ENCODE measurements at places on chromosomes 5 and 9.

DNA sequence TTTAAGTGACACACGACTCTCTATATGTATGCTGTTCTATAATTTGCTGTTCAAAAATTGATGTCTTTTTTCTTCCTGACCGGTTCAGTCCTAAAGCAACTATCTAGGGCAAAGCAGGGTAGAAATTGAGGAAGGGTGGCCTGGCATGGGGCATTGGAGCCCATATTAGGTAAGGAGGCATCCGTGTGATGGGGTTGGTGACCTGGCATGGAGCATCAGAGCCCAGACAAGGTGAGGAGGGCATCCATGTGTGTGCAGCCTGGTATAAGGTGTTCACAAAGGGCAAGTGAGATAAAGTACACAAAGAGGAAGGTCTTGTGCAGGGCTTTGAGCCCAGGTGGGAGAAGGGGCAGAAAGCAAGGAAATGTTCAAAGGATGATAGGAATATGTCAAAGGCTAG lies 104.9 kb downstream of the PAM start:
- DNase-seq: no peak

DNA sequence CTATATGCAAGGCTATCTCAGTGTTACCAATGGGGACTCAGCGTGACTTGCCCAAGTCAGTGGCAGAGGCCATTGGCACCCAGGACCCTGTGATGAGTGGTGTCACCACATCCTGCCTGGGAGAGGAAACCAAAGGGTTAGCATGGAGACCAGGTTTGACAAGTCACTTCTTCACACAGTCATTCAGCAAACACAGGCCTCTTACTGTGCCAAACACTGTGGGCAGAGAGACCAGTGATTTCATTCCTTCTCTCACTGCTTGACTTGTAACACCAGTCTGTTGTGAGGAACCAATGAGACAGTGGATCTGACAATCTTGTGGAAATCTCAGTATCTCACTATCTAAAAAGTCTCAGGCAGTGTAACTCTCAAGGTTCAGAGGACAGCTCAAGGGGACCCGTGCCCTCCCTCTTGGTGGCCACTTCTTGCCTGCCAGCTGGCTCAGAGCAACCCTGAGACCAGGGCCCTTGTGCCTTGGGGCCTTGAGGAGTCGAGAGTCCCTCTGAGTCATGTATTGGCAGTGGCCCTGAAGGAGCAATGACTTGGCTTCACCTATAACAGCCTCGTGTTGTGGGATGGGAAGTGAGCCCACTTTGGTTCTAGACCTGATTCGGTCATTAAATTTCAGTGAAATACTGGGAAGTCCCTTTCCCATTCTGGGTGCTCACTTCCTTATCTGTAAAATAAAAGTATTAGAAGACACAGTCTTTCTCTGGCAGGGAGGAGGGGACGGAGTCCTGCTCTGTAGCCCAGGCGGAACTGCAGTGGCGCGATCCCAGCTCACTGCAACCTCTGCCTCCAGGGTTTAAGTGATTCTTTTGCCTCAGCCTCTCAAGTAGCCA lies 1.6 kb downstream of the FABP6 start:
- no peak for DNase-seq

- DNase-seq: no peak
Observed at GRCh38 chr5:1729641-1730486, 69.8 kb downstream of the MRPL36 start.

- DNase-seq: no peak
Observed at GRCh38 chr5:172636279-172637050, 4.6 kb upstream of the NEURL1B start.

DNA sequence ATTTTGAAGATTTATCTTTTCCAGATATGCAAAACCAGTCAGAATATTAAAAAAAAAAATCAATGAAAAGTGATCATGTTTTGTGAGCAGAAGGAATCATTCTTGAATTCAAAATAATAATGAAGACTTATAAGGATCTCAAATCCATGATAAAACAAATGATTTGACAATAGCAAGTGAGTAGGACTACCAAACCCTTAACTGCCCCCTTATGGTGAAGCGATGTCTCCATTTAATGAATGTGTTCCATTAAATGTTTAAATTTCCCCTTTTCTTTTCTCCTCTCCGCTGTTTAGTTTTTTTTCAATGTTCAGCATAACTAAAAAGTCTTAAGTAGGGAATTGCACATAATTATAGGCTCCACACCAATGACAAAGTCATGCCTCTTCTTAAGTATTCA lies 12.2 kb upstream of the MARCHF3 start:
- DNase-seq: no peak

GRCh38 chr5:17216974-17217492 lies 398 bp upstream of the BASP1 start:
- peak; percentile 72 for DNase-seq

DNA sequence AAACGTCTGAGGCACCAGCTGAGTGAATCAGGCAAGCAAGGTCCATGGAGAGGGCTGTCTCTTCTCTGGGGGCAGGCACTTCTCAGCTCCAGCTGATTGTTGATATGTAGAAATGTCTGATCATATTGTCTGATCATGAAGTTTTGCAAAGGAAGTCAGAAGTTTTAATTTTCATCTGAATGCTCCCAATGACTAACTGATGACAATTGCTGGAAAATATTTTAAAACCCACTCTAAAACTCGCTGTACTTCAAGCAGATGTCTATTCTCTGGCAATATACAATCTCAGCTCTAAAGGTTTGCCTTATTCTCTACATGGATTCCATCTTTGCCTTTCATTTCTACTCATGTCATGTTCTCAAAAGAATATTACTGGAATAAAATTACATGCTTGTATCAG lies 12.7 kb downstream of the PLK2 start:
- DNase-seq: no peak

- no peak for DNase-seq
Observed at GRCh38 chr5:126274076-126274762, 149.0 kb upstream of the GRAMD2B start.

- DNase-seq: no peak
Observed at GRCh38 chr9:21985964-21986667, 8.1 kb downstream of the CDKN2A start.

- DNase-seq: peak; percentile 99
Observed at GRCh38 chr5:107672211-107673038, 1.7 kb upstream of the EFNA5 start.

DNA sequence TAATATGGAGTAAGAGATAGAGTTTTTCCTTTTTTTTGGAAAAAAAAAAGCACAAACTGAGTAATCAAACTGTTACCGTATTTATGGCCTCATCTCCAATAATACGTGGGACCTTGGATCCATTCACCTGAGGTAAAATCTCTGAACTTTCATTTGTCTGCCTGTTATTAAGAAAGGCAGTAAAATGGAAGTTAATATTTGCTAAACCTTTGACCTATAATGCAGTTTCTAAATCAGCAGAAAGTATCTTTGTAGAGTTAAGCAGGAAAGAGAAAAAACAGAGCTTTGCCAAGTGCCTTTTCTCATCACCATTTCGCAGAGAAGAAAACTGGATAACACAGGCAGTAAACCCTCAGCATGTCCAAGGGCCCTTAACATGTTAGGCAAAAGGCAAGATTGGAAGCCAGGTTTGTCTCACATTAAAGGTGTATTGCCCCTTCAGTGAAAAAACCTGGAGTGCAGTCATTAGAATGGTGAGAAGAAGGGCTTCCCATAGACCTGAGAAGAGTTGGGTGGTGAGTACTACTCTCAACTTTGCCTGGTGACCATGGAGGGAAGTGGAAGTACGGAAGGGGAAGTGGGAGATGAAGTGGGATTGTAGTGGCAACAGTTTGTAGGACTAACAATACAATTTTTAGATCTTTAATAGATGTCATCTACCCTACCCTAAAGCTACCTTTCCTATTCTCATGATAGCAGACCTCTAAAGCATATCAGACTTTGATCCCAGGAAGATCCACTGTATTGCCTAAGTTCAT lies 65.4 kb upstream of the GRAMD2B start:
- no peak for DNase-seq

DNA sequence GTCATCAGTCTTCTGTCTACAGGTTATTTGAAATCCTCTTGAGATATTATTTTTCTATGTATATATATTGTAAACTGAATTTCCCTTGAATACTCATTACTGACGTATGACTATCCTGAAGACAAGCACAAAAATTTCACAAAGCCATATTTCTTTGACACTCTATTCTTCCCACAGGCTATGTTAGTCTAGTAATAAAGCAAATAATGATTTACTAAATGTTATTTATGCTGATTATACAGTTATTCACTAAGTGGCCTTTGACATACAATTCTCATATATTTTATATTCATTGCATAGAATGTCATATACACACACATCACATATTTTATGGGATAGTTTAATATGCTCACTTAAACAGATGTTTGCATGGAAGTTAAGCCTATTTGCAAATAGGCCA lies 793.0 kb upstream of the GRAMD2B start:
- no peak for DNase-seq

GRCh38 chr5:77996943-77997342 lies 220.8 kb upstream of the TBCA start:
- DNase-seq: no peak

GRCh38 chr5:135011355-135012032 lies 22.5 kb downstream of the PITX1 start:
- DNase-seq: no peak

- DNase-seq: peak; percentile 17
Observed at GRCh38 chr5:86500947-86501346, 116.8 kb upstream of the COX7C start.

GRCh38 chr5:149837680-149838269 lies 106.8 kb downstream of the PDE6A start:
- peak; percentile 68 for DNase-seq

GRCh38 chr5:170223906-170224305 lies 8.9 kb upstream of the C5orf58 start:
- DNase-seq: no peak

GRCh38 chr5:73957397-73958001 lies 331.5 kb downstream of the ARHGEF28 start:
- no peak for DNase-seq

- no peak for DNase-seq
Observed at GRCh38 chr9:89281106-89281505, 29.9 kb upstream of the CKS2 start.

DNA sequence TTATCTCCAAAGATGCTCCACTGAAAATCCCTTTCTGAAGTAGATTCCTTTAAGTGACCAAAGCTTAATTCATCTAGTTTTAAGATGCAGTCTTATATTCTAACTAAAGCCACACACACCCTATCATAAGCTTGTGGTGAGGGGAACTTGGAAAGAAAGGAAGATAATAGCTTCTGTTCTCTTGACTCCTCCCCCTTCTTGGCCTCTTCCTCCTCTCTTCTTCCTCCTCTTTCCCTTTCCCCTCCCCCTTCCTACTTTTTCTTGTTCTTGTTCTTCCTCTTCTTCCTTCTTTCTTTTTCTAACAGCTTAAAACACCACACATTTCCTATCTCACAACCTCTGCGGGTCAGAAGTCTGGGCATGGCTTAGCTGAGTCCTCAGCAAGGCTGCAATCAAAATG lies 23.5 kb downstream of the IL7R start:
- DNase-seq: no peak

GRCh38 chr9:129930743-129931142 lies 95.5 kb downstream of the USP20 start:
- DNase-seq: no peak

DNA sequence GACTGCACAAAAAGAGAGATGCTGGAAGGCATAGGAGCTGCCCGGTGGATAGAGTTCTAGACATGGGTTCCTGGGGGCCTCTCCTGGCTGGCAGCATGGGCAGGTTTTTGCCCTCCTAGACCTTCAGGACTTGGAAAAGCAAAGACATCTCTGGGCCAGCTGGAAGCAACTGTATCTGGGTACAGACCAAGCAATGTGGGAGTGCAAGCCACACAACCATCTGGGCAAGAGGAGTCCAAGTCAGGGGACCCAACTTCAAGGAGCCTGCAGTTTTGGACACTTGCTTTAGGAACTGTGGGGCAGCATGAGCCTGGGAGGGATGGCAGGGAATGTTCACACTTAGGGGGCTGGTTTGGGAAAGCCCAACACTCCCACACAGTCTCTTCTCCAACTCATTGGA lies 323.3 kb downstream of the GADD45G start:
- no peak for DNase-seq

DNA sequence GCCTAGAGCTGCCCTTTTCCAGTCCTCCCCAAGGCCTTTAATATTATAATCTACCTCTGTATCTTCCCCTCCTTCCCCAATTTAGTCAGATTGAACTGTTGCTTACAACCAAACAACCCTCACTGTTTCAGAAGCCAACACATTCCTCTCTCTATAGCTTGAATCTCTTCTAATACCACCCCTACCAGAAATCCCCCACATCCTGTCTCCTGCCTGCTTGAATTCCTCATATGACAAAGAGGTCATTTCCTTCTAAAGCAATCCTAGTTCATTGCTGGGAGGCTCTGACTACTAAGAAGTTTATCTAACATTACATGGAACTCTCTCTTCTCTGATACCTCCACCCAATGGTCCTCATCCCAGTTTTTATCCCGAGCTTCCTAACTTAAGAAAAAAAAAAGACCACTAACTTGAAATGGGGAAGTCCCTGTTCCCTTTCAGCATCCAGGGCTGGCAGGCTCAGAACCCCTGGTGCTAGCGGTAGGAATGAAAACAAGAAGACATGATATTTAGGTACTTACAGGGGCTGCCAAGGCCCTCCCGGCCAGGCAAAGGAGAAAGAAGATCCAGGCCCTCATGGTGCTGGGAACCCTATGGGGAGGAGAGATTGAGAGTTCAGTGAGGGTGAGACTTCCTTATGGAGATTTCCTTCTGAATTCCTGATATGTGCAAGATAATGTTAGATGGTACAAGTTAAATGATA lies 11.0 kb downstream of the SPARC start:
- DNase-seq: peak; percentile 46

- no peak for DNase-seq
Observed at GRCh38 chr9:121738968-121739367, 87.5 kb downstream of the DAB2IP start.

GRCh38 chr9:130780415-130780814 lies 54.6 kb upstream of the ABL1 start:
- no peak for DNase-seq

DNA sequence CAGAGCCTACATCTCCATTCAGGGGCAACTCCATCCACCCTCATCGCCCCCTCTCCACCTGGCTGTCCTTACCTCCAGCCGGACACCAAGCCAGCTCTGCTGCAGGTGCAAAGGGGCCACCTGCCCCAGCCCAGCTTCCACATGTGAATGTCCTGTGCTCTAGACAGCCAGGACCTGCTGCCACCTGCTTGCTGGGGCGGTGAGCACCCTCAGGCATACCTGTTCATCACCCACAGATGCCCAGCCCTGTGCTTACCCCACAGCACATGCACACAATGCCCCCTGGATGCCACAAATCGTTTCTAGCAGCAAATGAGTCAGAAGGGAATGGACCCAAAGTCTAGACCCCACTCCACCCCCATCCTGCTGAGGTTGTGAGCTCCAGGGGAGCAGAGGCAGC lies 13.3 kb upstream of the NKD2 start:
- DNase-seq: no peak

All from SW 1271 (cell line).